ENCODE measurements at places on chromosomes 3 and 15. TPM values are rescaled to one million over a fixed set of nuclear protein-coding genes. Genes with fewer than 3 reads are reported as not detected.

The ZMYND10 gene
- total RNA-seq: 1.1 TPM

The SERPINI2 gene
- not detected for total RNA-seq

DNA sequence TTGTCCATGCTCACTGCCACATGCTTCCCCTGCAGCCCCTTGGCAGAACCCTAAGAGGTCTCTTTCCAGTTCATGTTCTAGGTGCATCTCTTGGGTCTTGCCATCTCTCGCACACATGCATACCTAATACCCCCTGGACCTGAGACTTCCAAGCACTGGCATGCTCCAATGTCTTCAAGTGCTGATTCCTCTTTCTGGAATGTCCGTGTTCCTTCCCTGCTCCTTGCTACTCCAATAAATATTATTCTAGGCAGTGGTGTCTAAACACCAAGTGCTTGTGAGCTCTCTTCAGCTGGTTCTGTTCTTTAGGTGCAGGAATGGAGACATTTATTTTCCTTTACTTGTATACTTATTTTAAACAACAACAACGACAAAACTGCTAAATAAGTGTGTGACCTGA is 370.1 kb downstream of the LPP start:
- H3K36me3 ChIP-seq: peaks cover 14% of the 10 kb centered on the region
- H3K4me1 ChIP-seq: peaks cover 13% of the 10 kb centered on the region
- no peak overlapping the region for H3K27ac ChIP-seq
- H3K27me3 ChIP-seq: no peaks in the 10 kb centered on the region
- no peak overlapping the region for H3K4me3 ChIP-seq
- DNase-seq: peak; percentile 31

GRCh38 chr15:50164458-50164857 is 17.5 kb upstream of the SLC27A2 start:
- peaks cover 6% of the 10 kb centered on the region for H3K4me1 ChIP-seq
- no peak overlapping the region for H3K4me3 ChIP-seq
- no peak for DNase-seq
- H3K27me3 ChIP-seq: no peaks in the 10 kb centered on the region

The RTP1 gene
- not detected for total RNA-seq
